Cortex of kidney (tissue), 1 donor: ENCODE measurements at places on chromosomes 13 and 19.

- DNase-seq = no peak
Measured at GRCh38 chr19:4908360-4908759, 941 bp upstream of the UHRF1 start.

DNA sequence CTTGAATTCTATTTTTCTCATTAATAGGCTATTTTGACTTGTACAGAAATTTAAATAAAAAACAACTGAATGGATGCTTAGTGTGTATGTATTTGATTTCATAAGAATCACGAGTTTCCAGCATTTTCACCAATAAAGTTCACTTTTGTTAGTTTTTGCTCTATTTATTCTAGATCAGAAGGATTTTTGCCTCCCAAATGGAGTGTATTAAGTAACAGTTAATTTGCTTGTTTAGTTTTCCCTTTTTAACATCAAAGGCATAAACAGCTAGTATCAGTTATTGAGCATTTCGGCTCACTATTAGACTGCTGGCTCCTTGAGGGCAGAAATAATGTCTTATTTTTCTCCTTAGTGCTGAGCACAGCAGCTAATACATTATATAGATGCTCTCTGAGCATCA is 414.1 kb downstream of the FGF9 start:
- DNase-seq = no peak

DNA sequence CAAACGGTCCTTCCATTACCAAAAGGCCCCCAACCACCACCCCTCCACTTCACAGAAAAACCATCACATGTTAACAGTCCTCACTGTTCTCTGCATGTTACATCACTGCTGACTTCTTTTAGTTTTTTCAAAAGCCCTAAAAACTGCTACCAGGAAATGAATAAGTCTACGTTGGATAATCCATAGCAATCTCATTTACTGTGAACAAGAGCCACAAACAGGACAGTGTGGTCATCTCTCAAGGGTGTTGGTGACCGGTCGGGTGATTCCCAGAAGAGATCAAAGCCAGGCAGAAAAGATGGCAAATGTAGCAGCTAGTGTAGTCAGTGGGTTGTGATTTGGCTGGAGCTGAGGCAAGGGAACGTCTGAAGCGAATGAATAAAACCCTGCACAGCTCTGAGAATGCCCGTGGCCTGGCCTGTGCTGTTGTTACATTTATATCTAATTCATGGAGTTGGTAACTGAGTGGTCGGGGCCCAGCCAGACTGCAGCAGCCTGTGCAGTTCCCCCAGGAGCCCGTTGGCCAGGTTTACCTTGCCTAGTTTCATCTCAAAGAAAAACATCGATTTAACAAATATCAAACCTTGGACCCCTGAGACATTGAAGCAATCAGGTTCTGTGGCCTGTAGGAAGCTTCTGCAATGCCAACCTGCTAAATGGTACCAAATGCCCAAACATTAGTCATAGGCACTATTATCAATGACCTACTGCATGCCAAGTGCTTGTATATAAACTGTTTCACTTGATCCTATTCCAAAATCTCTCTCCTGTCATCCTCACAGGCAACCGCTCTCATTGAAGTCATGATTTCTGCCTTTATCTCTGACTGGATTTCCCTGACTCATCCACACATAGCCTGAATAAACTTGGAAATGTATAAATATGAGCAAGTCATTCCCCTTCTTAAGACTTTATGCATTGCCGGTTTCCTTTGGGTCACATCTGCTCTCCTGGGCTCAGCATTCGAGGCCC is 153.8 kb upstream of the SERP2 start:
- no peak for DNase-seq

DNA sequence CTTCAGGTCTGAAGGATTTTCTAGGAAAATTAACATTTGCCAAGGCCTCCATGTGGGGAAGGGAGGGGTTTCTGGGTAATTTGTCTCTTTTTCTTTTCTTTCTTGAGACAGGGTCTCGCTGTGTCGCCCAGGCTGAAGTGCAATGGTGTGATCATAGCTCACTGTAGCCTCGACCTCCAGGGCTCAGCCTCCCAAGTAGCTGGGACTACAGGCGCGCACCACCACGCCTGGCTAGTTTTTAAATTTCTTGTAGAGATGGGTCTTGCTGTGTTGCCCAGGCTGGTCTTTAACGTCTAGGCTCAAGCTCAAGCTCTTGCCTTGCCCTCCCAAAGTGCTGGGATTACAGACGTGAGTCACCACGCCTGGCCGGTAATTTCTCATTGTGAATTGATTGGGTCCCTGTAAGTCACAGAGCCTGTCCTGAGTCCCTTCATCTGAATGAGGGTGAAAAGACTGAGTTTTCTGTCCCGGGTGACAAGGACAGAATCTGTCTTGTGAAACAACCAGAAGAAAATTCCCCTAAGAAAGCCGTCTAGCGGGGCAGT is 10.0 kb upstream of the SPC24 start:
- DNase-seq = no peak

DNA sequence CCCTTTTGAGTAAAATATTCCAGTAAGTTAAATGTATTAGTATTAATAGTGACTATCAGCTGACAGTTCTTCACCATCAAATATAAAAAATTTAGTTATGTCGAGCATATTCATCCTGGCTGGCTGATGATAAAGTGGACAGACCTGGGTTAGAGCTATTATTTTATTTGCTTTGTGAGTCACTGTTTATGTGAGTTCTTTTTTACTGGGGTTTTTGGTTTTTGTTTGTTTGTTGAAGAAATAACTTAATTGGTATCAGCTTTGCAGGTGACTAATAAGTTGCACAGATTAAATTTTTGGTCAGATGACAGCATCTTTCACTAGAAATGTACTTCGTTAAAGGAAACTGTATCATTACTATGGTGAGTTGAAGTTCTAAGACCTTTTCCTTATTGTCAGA is 224.7 kb downstream of the GGACT start:
- no peak for DNase-seq

DNA sequence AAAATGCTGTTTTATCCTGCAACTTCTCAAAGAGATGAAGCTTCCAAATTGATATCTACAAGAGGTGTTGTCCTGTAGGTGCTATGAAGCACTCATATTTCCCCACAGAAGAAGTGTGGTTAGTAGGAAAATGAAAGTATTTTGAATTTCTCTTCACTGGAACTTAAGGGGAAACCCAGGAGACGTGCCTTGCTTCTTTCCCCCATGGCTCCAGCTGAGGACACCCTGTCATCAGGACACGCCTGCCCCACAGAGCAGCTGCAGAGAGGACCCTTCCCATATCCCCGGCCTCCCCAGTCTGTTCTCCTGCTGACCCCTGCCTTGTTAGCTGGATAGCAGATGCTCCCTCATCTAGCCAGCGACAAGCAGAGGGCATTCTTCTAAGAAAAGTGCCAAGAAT is 371.3 kb downstream of the COG6 start:
- no peak for DNase-seq

DNA sequence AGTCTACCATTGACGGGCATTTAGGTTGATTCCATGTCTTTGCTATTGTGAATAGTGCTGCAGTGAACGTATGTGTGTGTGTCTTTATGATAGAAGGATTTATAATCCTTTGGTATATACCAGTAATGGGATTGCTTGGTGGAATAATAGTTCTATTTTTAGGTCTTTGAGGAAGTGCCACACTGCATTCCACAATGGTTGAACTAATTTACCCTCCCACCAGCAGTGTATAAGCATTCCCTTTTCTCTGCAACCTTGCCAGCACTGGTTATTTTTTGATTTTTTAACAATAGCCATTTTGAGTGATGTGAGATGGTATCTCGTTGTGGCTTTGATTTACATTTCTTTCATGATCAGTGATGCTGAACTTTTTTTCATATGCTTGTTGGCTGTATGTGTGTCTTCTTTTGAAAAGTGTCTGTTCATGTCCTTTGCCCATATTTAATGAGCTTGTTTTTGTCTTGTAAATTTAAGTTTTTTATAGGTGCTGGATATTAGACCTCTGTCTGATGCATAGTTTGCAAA is 37.5 kb downstream of the RFC3 start:
- DNase-seq = no peak

DNA sequence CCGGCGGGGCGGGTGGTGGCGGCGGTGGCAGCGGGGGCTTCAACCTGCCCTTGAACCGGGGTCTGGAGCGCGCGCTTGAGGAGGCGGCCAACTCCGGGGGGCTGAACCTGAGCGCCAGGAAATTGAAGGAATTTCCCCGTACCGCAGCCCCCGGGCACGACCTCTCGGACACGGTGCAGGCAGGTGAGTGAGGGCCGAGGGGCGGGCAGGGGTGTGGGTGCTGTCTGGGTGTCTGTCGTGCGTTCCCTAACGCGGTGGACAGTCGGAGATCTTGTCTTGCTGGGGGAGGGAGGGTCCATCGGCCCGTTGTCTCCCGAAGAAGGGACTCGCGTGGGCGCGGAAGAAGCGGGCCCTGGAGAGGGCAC is 533 bp downstream of the LRCH1 start:
- no peak for DNase-seq

DNA sequence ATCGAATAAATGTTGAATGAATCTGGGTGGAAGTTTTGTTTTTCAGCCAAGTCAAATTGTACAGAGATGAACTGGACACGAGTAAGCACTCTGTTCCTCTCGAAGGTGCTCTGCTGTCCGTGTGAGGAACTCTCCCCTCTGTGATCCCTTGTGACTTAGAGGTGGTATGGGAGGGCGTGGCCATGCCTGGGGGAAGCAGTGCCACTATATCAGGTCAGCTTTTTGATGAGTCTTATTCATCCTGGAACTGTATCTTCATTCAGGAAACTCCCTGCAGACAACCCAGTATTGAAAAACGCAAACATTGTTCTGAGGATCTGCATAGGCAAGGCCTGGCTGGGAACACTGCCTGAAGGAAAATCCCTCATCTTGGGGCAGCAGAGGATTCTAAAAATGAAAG is 45.7 kb upstream of the FLT1 start:
- DNase-seq = no peak

GRCh38 chr19:35641515-35642151 is at the start of gene ETV2:
TSS of gene ETV2 (plus strand) at chr19:35641745. CDS start at chr19:35642461, 716 bp downstream.
- DNase-seq = no peak

GRCh38 chr13:109118521-109118920 is 489.1 kb downstream of the MYO16 start:
- no peak for DNase-seq

DNA sequence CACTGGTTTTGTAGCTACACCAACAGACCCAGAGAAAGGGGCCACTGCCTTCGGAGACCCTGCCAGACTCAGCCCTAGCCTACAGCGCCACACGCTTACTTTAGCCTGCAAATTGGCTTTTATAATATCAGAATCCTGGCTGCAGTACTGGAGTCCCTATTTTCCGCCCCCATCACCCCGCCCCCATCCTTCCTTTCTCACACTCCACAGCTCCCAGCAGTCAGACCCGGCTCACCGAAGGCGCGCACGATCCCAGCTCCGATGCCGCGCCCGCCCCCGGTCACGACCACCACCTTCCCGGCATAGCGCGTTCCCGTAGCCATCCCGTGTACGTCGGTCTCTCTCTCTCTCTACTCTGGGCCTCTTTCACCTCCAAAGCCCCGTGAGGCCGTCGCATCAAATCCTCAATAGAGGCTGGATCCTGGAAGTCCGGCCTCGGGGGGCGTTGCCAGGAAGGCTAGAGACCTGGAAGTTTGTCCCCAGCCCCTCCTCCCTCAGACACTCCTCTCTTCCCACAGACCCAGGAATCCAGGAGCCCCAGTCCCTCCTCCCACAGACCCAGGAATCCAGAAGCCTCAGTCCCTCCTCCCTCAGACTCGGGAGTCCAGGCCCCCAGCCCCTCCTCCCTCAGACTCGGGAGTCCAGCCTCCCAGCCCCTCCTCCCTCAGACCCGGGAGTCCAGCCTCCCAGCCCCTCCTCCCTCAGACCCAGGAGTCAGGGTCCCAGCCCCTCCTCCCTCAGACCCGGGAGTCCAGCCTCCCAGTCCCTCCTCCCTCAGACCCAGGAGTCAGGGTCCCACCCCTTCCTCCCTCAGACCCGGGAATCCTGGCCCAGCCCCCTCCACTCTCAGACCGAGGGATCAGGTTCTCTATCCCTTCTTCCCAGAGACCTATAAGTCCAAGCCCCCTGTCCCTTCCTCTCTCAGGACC is at the start of gene HSD17B14:
Gene HSD17B14, minus strand, starts transcription at position 403 of the 929 bp plus-strand sequence. Its CDS starts 80 bp downstream, at position 323.
- DNase-seq = no peak

GRCh38 chr13:20610006-20610405 is 43.0 kb downstream of the IFT88 start:
- DNase-seq = no peak

- DNase-seq = no peak
Measured at GRCh38 chr13:75751350-75751749, 115.2 kb downstream of the LMO7 start.

- no peak for DNase-seq
Measured at GRCh38 chr13:98775386-98775785, 22.9 kb upstream of the SLC15A1 start.

- DNase-seq = no peak
Measured at GRCh38 chr19:34494601-34495000, 13.0 kb downstream of the WTIP start.

- DNase-seq = no peak
Measured at GRCh38 chr13:110274687-110275086, 32.3 kb downstream of the COL4A1 start.
